Activated naive CD4-positive, alpha-beta T cell treated with Interleukin-2 at 50 U/mL for 16 hours (primary cell): ENCODE measurements at places on chromosomes 13 and 19.

GRCh38 chr19:12660980-12661379, 5.6 kb downstream of the MAN2B1 start:
- DNase-seq: no peak

DNA sequence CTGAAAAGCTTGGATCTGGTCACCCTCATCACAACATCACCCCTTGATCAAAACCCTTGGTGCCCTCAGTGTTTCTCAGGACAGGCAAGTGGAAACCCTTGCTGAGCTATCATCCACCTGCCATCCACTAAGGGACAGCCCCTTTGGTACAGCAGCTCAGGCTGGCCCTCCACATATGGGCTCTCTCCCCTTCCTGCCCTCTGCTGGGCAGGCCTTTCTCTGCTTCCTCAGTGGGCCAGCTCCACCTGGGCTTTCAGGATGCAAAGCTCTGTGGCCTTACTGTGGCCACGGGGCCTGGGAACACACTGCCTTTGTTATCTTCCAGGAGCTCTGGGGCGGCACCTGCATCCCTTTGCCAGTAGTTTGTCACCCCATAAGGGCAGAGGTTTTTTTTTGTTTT, 4.9 kb downstream of the SUGP1 start:
- DNase-seq: no peak

GRCh38 chr13:30800107-30800506, 64.8 kb downstream of the ALOX5AP start:
- no peak for DNase-seq

- no peak for DNase-seq
Measured at GRCh38 chr19:46080561-46080960, 39.8 kb upstream of the IGFL4 start.

GRCh38 chr19:2333027-2333806, 4.7 kb downstream of the SPPL2B start:
- no peak for DNase-seq

DNA sequence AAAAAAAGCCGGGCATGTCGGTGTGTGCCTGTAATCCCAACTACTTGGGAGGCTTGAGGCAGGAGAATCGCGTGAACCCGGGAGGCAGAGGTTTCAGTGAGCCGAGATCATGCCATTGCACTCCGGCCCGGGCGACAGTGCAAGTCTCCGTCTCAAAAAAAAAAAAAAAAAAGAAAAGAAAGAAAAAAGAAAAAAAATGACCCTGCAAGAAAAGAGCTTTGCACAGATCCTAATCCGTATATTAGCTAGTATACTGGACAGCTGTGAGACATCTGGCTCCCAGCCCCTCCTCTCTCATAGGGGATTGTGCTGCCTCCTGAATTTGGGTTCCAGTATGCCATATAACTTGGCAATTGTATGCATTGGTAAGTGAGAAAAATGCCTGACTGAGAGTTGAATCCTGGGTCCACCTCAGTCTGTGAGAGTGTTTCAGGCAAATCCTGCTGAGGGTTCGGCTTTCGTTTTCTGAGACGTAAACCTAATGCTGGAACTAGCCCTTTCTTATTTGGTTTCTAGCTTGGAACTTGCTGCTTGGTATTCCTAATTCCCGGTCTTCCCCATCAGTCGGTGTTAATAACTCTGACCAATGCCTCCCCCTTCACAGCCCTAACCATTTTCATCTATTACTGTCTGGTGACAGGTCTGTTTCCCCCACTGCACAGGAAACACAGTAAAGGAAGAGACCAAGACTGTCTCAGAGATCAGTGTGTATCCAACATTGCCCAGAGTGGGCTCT, 1.3 kb upstream of the AKT2 start:
- DNase-seq: no peak
